Activated T-helper 1 cell treated with anti-CD3 and anti-CD28 coated beads, Interleukin-2, amount 50 U/mL, for 16 hours (primary cell): ENCODE measurements at places on chromosomes 2 and 18.

GRCh38 chr2:234051374-234052070 lies 1.0 kb downstream of the SPP2 start:
- no peak for DNase-seq

DNA sequence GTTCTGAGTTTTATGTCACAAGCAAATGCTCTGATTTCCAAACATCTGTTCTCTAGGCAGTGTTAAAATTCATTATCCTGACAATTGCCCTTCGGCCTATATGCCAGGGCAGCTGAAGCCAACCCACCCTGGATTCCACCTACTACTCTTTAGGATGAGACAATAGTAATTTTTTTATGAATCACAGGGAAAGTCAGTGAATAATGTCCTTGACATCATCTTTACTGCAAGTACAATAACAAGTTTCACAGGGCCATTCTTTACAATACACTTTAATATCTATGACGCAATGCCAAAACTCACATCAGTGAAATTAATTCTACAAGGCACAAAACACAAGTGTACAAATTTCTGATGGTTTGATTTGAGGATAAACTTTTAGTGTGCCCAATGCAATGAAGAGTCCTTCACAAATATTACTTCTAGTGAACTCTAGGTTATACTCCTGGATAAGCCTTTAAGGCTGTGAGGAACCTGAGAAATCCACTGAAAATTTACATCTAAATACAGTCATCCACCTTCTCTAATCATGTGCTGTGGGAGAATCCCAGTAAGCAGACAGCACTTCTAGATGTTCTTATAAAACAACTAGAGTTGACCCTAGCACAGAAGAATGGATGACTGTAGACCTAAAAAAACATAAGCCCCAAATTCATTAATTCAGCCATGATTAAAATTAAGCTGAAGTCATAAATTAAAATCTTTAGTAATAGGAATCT lies 77.3 kb upstream of the CTLA4 start:
- no peak for DNase-seq

DNA sequence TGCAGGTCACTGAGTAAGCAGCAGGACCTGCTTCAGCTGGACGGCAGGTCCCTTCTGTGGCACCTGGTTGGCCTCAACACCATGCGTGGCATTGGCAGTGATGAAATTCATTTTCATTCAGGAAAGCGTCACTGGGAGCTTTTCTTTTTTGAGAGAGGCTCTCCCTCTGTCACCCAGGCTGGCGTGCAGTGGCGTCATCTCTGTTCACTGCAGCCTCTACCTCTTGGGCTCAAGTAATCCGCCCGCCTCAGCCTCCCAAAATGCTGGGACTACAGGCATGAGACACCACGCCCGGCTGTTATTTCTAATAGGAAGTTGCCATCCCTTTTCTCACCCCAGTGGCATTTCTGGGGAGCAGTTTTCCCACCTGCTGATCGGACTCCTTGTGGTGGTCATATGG lies 39.3 kb downstream of the NCK2 start:
- DNase-seq: no peak

DNA sequence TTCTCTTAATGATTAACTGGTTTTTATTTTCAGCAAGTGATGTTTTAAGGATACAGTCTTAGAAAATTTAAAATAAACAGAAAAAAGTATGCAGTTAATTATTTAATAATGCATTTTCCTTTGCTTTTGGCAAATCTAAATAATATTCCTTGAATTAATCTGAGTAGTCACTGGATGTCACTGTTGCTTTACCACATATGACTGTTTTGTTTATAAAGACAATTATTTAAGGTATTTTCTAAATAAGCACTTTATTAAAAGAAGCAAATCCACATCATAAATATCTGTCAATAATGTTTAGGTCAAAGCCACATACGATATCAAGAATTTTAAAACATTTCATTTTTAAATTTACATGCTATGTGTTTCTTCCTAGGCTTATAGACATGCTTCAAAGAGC lies 40.6 kb upstream of the TFPI start:
- DNase-seq: no peak

DNA sequence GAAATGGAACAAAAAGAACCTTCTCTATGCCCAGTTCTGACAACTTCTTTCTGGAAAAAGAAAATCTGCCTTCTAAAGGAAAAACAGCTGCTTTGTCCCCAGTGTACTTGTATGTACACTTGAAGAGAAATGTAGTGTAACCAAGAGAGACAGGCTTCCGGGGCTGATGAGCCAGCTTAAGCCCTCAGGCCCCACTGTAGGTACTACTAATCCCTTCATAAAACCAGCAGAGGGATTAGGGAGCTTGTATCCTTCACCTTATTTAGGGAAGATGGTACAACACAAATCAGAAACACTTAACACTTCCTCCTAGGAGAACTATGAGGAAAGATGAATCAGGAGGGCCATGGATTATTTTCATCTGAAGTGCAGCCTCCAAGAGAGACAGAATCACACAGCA lies 18.8 kb upstream of the SUCLG1 start:
- no peak for DNase-seq

GRCh38 chr2:102018823-102019445 lies 27.2 kb downstream of the IL1R2 start:
- no peak for DNase-seq

DNA sequence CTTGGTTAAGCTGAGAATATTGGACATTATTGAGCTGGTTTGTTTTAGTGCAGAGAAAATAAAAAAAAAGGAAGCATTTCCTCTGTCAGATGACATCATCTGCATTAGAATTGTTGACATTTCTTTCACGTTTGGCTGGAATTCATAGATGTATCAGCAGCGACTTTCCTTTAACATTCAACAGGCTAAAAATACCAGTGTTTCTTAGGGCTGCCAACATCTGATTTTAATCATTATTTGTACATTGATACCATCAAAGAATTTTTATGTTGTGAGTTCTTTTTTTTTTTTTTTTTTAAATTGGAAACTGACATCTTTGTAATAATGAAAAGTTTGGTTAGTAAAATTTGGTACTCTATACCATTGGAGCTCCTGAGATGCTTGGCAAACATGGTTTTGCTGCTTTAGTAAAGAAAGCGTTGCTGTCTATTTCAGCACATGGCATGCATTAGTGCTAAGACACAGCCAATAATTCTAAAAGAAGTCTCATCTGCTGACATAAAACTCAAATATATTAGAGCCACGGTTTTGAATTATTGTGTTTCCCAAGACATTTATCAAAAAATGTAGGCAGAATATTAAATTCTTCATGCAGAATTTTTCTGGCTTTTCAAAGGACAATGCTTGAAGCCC lies 33.6 kb downstream of the GTF2A1L start:
- DNase-seq: no peak

DNA sequence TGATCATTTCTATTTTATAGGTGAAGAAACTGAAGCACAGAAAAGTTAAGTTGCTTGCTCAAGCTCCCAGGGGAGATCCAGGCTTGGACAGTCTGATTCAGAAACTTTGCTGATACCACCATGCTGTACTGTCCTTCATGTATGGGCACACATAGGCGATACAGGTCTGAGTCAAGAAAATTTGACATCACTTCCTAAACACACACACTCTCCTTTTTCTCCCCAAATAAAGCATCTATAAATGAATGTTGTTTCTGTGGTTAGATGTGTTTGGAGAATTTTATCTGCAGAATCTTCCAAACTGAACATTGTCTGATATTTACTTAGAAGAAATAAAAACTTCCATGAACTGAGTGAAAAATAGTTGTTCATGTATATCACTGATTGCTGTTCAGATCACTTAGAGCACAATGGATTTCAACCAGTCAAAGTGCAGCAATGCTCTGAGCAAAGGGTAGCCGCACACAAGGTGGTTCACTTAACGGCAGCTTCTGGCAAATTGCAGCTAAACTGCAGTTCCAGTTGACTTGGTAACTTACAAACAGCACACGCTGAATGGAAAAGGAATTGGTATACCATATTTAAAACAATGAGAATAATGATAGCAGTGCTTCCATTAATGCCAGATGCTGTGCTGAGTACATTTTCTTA lies 10.0 kb upstream of the AGFG1 start:
- DNase-seq: no peak

DNA sequence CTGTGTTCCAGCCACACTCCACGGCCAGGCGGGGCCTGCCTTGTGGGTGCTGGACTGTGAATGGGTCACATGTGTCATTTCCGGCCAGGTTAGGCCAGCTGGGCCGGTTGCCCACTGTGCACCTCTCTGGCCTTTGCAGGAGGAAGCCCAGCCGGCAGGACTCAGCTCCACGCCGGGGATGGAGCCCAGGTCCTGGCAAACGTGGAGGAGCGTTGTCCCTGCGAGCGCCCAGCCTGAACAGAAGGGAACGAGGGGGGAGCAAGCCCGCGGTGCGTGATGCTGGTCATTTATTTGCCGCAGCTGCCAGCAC lies 152.9 kb downstream of the PXDN start:
- DNase-seq: no peak

GRCh38 chr2:7986431-7986830 lies 695.4 kb upstream of the ID2 start:
- no peak for DNase-seq

- DNase-seq: no peak
Measured at GRCh38 chr2:232504438-232504837, 15.8 kb upstream of the PRSS56 start.

- DNase-seq: no peak
Measured at GRCh38 chr2:165287094-165287778, 48.0 kb downstream of the SCN2A start.

GRCh38 chr2:24435391-24436316 lies 55.4 kb upstream of the NCOA1 start:
- DNase-seq: no peak

GRCh38 chr2:215900843-215901242 lies 112.5 kb downstream of the MREG start:
- no peak for DNase-seq

DNA sequence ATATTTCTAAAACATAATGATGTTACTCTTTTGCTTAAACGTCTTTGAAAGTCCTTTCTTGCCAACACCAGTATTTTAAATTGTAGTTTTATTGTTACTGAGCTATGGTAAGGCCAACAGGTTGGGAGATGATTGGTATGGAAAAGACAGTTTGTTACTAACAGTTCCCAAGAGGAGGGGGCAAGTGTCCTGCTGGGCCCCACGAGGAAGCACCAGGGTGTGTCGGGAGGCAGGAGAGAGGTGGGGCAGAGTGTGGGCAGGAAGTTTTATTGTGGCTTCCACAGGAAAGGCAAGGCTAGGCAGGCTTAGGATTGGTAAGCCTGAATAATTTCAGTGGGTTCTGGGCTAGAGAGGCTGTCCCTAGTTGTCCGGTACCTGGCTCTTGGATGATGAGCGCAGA lies 134.3 kb downstream of the SOCS6 start:
- no peak for DNase-seq

DNA sequence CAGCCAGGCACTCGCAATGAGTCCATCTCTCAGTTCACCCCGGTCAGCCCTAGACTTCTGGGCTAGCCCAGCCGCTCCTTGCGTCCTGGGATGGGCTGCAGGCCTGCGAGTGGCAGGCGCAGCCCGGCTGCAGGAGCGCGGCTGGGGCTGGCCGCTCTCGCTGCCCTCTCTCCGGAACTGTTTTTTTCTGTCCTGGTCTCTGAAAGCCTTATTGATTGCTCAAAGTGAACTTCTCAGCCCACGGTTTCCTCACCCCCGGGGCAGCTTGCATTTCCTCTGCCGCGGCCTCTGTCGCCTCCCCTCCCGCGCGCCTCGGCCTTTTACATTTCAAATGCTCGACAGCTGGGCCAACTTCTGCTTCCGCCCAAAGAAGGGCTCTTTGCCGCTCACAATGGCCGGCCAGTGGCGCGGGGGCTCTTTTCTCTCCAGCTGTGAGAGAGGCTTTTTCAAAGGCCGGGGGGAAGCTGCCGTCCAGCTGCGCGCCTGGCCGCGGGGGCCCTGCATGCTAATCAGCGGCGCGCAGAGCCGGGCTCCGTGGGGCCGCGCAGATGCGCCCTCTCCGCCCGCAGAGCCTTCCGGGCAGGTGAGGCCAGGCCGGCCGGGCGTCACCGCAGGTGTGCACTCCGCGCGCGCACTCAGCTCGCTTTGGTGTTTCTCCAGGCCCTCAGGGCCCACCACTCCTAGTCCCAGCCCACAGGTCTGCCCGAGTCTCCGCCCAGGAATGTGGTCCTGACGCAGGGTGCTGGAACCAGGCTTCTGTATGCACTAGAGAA lies 513.8 kb downstream of the RNF144A start:
- DNase-seq: no peak

- DNase-seq: no peak
Measured at GRCh38 chr2:151770995-151771394, 36.7 kb upstream of the NEB start.

GRCh38 chr2:98886066-98886554 lies 49.9 kb downstream of the CRACDL start:
- DNase-seq: no peak

DNA sequence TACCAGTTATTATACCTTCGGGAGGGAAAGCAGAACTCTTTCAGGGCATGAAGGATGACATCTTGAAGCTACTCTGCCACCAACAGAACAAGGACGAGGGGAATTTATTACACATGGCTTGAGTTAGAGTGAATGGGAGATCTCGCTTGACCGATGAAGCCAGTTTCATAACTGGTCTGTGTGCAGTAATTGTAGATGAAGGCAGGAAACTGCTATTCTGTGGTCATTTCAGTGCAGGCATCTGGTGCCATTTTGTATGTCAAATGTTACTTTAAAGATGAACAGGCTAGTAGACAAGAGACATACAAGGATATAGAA lies 20.5 kb downstream of the GREB1 start:
- DNase-seq: no peak

- DNase-seq: no peak
Measured at GRCh38 chr18:68262690-68263294, 452.1 kb downstream of the TMX3 start.

GRCh38 chr2:140473851-140474250 lies 1657.0 kb downstream of the LRP1B start:
- no peak for DNase-seq

DNA sequence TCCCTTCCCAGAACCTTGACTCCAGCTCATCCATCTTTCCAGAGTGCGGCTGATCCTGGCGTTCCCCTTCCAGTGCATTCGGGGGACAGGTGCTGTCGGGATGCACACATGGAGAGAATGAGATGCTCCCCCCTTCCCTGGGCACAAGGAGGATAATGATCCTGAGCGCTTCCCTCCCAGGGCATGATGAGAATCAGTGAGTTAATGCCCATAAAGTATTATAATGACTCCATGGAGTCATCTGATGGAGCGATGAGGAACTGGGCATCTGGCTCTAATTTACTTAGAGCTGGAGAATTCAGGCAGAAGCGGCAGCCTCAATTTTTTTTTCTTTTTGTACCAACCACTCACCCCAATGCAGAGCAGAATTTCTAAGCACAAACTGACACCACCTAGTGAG lies 79.6 kb upstream of the SKOR2 start:
- no peak for DNase-seq

GRCh38 chr2:43776324-43776723 lies 2.5 kb downstream of the DYNC2LI1 start:
- DNase-seq: no peak

- DNase-seq: no peak
Measured at GRCh38 chr2:197556456-197556855, 40.6 kb downstream of the MOB4 start.

DNA sequence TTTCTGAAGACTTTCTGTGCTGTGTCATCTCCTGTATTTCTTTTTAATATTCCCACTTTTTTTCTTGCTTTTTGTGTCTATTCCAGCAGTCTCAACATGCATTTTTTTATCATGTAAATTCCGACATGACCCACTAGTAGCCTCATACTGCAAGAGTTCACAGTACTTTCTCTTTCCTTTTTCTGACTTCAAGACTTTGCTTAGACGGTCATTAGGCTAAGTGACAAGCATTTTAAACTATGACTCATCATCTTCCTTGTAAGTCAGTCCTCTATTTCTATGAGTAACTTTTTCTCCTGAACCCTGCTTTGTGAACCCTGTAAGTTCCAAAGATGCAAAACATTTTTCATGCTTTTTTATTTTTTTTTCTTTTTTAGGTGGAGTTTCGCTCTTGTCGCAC lies 381.2 kb downstream of the TXNL1 start:
- DNase-seq: no peak
